ENCODE measurements at places on chromosomes 5 and 9. TPM values are rescaled to one million over a fixed set of nuclear protein-coding genes. Genes with fewer than 3 reads are reported as not detected.

DNA sequence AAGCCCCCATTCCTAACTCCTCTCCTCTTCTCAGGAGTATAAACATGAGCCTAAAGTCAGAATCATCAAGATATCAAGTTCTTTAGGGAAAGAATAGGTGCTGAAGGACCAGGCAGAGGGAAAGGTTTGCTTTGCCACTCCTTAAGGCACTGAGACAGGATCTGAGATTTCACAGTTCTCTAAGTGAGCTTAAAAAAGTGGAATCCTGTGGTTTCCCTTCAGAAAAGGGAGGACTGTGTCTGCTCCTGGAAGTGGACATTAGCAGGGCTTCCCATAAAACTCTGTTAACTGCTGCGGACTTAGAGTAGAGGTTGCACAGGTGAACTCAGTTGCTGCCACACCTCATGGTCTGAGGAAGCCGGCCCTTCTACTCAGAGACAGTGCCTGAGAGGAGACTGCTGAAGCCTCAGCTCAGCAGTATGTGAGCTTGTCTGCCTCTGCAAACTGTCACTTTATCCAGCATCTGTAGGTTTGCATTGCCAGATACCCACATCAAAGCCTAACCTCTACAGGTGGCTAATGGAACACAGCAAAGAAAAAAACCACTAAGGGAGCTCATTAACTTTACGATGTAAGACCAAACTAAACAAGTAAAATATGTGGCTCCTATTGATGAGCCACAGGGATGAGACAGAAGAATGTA is 42.9 kb downstream of the RIC1 start:
- DNase-seq: peak; percentile 45

GRCh38 chr5:9624196-9624947 is 5.8 kb downstream of the TAS2R1 start:
- no peak for DNase-seq

GRCh38 chr5:123174916-123175481 is 86.0 kb downstream of the PRDM6 start:
- no peak for DNase-seq

DNA sequence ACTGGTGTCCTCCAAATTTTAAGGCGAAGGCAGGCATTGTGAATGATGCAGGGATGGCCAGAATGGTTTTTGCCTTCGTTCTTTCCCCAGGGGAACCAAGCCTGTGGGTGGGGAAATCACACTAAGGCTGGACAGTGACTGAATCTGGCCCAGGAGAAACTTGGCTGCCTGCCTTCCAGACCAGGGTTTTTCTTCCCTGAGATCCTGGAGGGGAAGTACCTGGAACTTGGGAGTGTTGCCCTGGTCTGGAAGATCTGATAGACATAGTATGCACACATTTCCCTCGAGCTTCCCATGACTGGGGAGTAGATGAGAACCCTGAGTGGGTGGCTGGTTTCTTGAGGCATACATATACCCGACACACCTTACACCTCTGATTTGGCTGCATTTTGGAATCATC is 664 bp upstream of the IL11RA start:
- no peak for DNase-seq

- no peak for DNase-seq
Observed at GRCh38 chr5:147340941-147341340, 106.1 kb downstream of the STK32A start.

DNA sequence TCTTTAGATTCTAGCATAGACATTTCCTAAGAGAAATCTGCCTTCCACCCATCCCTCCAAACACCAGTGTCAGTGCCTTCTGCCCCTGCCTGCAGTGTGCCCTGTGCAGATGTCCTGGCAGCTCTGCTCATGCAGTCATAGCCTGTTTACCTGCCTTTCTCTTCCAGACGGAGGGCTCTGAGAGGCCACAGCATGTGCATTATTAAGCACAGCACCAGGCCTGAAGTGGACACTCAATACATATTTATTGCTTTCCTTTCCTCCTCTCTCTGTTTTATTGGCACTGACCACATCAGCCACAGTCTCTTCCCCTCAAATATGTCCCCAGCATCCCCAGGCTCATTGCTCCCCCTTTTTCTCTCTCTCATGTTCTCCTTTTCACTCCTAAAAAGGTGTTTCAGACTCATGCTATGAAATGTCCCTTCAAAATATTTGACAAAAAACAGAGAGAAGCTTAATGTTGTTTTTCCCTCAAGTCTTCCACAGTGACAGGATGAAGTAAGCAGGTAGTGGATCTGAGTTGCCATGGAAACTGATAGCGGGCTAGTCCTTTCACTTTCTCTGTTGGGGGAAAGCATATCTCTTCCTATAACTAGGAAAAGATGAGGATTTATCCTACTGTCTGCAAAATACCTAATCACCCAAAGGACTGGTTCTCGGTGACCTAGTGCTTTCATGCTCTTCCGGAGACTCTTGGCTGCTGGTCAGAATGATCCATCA is 100.9 kb downstream of the ATP10B start:
- no peak for DNase-seq

GRCh38 chr9:135490166-135490870 is 10.2 kb upstream of the MRPS2 start:
- no peak for DNase-seq

- DNase-seq: no peak
Observed at GRCh38 chr5:75337366-75338021, 474 bp downstream of the HMGCR start.

GRCh38 chr5:135296900-135297816 is 101.9 kb downstream of the MACROH2A1 start:
- DNase-seq: no peak

DNA sequence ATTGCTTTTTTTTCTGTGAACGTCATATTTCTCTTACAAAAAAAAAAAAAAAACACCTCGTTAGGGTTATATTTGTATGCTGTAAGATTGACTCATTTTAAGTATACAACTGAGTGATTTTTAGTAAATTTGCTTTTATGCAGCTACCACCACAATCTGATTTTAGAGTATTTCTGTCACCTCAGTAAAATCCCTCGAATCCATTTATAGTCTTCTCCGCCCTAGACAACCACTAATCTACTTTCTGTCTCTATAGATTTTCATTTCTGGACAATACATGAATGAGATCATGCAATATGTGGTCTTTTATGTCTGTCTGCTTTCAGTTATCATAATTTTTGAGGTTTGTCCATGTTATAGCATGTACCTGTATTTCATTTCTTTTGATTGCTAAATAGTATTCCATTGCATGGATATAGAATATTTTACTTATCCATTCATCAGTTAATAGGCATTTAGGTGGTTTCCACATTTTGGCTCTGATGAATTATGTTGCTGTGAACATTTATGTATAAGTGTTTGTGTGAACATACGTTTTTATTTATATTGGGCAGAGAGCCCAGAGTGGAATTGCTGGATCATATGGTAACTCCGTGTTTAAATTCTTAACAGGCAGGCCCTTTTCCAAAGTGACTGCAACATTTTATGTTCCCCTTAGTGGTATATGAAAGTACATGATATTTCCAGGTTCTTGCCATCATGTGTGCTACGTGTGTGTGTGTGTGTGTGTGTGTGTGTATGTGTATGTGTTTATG is 171.4 kb downstream of the SGCD start:
- no peak for DNase-seq

DNA sequence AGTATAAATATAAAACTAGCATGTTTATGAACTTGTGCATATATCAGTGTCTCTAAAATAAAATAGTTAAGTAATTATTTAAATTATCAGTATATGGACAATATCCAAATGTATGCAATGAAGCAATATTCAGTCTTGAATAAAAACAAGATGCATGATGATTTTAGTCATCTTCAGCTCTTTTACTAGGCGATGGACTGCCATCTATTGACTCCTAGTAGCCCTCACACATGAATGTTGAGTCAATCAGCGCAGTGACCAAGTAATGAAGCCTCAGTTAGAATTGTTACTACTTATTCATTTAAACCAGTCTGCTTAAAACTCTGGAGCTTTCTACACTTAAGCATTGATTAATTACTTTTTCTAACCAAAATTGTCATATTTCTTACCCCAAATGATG is 92.9 kb upstream of the GRHPR start:
- no peak for DNase-seq

- no peak for DNase-seq
Observed at GRCh38 chr5:175805256-175806011, 65.9 kb upstream of the CPLX2 start.

GRCh38 chr5:160036884-160037283 is 27.9 kb downstream of the TTC1 start:
- no peak for DNase-seq

DNA sequence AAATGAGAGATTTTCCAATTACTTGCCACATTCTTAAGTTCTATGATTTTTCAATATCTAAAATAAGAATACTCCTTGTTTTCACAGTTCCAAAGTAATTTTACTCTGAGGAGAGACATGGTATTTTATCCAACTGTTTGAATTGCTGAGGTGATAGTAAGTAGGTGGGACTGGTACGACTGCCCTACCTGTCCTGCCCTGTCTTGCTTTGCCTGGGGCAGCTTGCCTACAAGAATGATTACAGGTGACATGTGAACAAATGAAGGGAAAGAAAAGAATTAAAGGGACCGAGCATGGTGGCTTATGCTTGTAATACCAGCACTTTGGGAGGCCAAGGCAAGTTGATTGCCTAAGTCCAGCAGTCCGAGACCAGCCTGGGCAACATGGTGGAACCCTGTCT is 41.6 kb upstream of the HMGCS1 start:
- no peak for DNase-seq

- DNase-seq: no peak
Observed at GRCh38 chr5:68192679-68193060, 22.9 kb upstream of the PIK3R1 start.

DNA sequence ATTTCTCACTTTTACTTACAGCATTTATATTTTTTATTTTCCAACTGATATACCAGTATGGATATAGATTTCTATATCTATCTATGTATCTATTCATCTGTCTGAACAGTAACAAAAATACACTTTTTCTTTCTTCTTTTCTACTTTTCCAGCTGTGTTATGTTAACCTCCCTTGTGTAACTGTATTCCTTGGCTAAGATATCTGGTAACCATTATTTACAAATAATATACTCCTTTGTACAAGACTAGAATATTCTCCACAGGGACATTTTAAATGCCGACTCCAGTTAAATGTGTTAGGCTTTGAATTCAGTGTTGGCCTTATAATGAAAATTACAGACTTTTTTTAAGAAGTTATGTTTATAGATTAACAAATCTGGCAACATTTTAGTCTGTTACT is 168.7 kb downstream of the XRCC4 start:
- no peak for DNase-seq

DNA sequence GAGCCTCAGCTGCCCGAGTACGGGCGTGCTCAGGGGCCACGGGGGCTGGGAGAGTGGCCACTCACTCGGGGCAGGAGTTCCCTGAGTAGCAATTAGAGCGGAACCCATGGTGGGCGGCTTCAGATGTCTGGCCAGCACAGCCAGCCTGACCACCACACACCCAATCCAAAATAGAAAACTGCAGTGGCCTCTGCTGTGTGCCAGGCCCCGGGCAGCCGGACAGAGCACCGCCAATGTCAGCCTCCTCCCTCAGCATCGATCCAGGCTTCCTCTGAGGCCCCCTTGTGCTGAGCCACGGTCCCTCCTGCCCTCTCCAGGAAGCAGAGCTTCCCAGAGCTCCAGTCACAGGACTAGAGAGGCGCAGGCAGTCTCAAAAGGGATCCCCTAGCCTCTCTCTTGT is 2.7 kb downstream of the ADAMTS2 start:
- DNase-seq: no peak

- no peak for DNase-seq
Observed at GRCh38 chr9:92550765-92551164, 15.0 kb upstream of the ECM2 start.

SHISAL2B gene
- total RNA-seq: not detected

LECT2 gene
- not detected for total RNA-seq

LRRC19 gene
- total RNA-seq: not detected

TAF11L5 gene
- not detected for total RNA-seq

MEIKIN gene
- 0.14 TPM for total RNA-seq

FGFR4 gene
- total RNA-seq: 0.28 TPM

CA9 gene
- 1.0 TPM for total RNA-seq

MYO10 gene
- 4.3 TPM for total RNA-seq

TMEM171 gene
- 0.19 TPM for total RNA-seq

SUSD1 gene
- total RNA-seq: 9.0 TPM

TXNDC8 gene
- not detected for total RNA-seq

All from thymus (tissue), 14 donors.